ENCODE measurements at places on chromosomes 5 and 9. TPM values are rescaled to one million over a fixed set of nuclear protein-coding genes. Genes with fewer than 3 reads are reported as not detected.

Gene DDX4
- not detected for total RNA-seq

Gene C7
- total RNA-seq, result 3.1 TPM

Gene SLC2A6
- total RNA-seq, result 3.5 TPM

Gene DROSHA
- 37.6 TPM for total RNA-seq

Gene LURAP1L
- 57.2 TPM for total RNA-seq
